NCI-H510A treated with DMSO at 0.1 percent for 48 hours (cell line): ENCODE measurements at places on chromosomes 5 and 9.

DNA sequence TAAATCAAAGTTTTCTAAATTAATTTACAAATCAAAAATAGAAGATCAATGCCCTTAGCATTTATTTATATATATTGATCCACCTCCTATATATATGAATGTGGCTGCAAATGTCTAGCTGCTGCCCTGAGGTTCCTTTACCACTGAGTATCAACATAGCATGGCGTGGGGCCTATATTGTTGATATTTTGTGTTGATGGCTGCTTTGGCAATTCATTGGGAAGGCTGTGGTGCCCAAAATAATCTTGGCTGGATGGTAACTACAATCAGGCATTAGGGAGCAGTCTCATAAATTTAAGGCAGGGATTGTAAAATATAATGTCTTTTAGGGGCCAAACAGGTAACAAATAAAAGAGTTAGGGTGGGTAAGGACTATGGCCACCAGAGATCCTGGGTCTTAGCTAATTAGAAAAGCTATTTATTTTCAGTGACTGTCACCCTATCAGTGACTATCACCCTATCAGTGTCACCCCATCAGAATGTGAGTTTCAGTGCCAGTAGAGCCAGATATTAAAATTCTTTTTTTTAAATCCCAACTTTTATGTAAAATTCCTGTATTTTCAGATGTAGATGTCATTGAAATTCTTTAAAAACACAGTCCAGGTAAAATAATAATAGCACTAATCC, 190.7 kb upstream of the PCSK5 start:
- DNase-seq: no peak

GRCh38 chr9:81393985-81394811, 295.1 kb downstream of the TLE1 start:
- DNase-seq: no peak

DNA sequence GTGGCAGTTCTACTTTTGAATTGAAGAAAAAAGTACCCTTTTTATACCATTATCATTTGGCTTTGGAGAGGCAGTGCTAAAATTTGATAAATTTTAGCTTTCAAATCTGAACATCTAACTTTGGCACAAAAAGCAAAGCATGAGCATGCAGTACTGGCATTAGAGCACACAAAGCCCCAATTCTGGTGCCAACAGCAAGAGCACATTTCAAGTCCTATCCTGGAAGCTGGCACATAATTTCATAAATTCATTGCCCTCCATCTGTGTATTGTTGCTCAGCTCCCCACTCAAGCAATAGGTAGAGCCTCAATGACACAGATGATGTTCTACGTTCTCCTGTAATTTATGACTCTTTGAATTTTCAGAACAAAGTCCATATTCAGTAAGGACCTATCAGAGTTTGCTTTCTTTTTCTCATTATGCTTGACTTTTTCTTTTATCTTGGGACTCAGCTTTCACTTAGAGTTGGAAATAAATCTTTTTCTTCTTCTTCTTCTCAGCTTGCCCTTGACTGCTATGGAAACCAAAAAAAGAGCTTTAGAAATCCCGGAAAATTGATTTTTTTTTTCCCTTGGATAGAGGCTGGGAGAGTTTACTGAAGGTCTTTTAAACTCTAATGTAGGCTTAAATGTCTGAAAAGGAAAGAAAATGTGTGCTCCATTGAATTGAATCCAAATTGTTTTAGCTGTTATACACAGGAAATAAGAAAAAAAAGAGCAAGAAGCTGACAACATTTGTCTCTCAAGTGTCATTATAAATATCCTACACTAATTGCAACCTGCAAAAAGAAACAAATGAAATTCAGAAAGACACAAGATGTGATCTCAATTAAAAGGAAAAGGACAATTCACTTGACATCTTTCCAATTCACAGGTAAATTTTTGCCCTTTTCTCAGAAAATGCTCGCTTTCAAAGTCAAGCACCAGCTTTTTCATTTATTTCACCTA, 380.8 kb upstream of the CDH18 start:
- no peak for DNase-seq

GRCh38 chr9:95150903-95151302, 166.6 kb downstream of the FANCC start:
- peak; percentile 96 for DNase-seq

DNA sequence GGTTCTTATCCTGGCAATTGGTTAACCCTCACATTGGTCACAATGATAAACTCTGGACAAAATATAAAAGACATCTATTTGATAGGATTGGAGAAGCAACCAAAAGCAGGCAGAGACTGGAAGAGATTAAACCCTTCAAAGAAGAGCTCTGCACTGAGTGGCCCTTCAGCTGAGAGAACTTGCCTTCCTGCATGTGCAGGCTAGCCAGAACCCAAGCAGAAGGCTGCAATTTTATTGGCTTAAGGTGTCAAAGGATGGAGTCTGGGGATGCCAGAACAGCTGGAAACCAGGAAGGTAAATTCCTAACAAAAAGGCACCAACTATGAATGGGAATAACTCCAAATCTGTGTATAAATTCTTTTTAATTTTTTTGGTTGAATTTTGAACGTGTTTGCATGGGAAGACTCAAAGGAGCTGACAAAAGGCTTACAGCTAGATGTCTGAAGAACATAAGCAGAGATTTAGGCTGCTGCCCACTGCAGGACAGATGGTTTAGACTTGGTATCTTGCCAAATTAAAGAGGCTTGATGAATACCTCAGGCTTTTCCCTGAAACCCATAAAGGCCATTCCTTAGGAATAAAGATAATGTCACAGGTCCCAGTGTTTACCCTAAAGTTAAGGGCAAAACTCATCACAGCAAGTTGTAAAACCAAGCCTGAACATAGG, 66.3 kb downstream of the NR2F1 start:
- DNase-seq: no peak

DNA sequence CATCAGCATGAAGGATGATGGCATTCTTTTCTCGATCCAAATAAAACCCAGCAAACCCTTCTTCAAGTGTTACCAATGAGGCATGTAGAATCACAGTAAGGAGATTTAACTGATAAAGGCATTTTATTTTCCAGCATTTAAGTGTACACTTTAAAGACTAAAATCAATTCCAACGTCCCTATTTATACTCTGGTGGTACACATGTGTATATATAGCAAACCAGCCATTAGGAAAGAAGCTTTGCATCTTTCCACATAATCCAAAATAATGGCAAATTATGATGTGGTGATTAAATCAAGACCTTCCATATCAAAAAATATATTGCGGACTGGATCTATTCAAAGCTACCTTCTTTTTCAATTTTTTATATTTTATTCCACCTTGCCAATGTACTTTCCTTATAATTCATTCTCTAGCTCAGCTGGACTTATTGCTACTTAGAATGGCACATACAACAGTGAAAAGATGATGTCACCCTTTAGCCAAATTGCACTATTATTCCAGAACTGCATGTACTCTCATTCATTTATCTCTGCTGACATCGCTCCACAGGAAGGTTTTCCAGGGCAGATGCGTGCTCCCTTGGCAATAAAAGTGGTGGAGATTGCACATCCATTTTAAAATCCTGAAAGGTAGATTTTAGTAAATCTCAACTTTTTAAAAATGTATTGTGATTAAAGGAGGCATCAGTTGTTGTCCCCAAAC, 63.3 kb upstream of the SLC30A5 start:
- DNase-seq: no peak
